GM12891 (cell line): ENCODE measurements at places on chromosomes 5 and 9.

DNA sequence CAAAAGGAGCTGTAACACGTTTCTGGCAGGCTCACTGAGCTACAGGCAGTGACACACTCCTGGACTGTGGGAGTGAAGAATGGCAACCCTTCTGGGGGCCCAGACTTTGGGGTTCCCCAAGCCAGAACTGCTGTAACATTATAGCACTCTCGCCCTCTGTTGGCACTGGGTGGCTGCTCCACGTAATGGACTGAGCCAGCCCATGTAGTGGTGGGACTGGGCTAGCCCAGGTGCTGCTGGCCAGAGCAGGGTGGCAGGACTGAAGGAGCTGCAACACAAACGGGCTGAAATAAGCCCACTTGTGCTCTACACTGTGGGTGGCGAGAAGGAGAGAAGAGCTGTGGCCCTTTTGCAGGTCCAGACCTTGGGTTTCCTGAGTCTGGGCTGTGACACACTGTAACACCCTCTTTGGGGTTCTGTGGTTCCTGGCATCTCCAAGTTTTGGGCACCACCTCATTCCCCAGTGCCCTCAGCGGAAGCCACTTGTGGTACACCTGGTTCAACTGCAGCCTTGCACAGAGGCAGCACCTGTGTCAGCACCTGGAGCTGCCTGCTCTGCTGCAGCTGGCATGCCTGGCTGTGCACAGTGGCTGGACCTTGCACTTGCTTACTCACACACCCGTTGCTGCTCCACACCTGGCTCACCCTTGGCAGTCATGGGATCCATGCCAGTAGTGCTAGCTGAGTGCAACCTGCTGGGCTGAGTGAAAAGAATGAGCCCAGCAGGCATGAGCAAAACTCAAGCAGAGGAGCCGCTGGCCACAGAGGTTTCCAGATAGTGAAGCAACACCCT is 95.0 kb upstream of the PRR16 start:
- DNase-seq, result no peak

- DNase-seq, result peak; percentile 26
Measured at GRCh38 chr5:133398646-133399101, 213.7 kb downstream of the FSTL4 start.

DNA sequence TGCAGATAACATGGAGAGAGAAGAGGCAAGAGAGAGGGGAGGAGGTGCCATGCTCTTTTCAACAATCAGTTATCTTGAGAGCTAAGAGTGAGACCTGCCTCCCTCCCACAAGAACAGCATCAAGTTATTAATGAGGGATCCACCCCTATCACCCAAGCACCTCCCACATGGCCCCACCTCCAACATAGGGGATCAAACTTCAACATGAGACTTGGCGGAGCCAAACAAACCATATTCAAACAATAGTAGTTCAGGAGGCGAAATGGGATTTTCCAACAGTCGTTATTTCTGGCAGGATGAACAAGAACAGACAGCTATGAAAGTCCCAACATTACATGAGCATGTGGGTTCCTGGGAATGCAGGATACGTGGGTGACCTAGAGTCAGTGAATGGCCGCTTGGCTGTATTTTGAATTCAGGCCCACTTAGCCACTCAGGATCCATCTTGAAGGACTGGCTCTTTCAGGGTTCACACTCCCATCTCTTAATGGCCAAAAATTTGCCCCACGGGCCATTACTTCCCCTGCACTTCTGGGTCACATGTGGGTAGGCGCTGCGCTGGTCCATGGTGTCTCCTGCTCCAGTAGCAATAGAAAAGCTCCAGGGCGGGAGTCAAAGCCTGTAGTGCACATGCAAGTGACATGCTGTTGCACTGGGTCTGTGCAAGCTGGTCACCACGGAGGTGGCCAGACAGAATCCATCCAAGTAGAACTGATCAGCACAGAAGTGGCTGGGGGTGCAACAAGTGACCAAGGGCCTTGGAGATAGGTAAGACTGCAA is 7.1 kb upstream of the FAF2 start:
- no peak for DNase-seq

- no peak for DNase-seq
Measured at GRCh38 chr5:141430332-141431113, at the start of gene PCDHGA12. TSS of gene PCDHGA12 (plus strand) at chr5:141430507. CDS start at chr5:141430760, 253 bp downstream.

DNA sequence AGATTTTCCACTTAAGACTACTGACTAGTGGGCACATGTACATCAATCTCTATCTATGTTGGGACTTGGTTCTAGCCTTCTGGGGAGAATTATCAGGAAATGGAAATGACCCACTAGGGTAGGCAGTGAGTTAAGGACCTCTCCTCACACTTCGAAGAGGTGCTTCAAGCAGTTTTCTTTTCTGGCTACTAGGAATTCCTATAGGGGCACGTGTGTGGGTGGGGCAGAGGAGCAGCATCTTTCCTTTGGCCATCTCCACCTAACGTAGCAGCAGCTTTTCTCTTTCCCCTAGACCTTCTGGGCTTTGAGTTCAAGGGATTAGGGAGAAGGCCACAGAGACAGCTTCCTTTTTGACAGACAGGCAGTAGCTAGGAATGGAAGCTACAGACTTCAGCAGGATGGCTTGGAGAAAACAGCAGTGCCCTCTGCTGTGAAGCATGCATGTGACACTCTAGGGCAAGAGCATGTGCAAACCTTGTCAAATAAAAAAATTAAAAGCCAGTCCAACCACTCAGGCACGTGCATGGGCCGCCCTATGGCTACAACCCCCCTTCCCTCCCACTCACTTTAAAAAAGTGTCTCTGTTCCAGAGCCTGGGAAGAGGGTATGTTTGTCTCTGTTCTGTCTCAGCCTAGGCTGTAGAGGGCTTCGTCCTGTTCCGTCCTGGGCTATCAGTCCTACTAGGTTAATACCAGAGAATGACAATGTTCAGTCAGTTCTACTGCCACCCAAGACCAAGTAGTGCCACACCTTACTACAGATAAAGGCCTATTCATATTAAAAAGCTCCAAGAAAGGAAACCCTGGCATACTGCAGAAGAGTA is 8.7 kb upstream of the GFRA3 start:
- no peak for DNase-seq
